ENCODE measurements at places on chromosomes 4 and X.

- DNase-seq, result no peak
Observed at GRCh38 chr4:8917321-8917811, 45.7 kb upstream of the HMX1 start.

- DNase-seq, result no peak
Observed at GRCh38 chr4:156201050-156201449, 247.4 kb upstream of the CTSO start.

DNA sequence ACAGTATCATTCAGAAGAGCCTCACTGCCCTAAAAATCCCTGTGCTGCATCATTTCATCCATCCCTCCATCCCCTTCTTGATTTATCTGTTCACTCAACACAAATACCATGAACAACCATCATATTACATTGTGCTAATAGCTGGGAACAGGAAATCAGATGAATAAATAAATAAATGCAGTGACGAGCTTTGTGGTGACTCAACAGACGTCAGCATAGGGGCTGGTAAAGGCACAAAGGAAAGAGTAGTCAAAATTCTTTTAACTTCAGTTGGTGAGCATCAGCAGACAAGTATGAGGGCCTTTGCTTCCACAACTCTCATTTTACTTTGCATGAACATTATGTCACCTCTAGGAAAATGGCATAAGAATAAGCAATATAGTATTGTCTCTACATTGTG lies 65.5 kb downstream of the EDNRA start:
- no peak for DNase-seq

GRCh38 chrX:149721778-149722177 lies 9.9 kb downstream of the MAGEA11 start:
- DNase-seq, result no peak

DNA sequence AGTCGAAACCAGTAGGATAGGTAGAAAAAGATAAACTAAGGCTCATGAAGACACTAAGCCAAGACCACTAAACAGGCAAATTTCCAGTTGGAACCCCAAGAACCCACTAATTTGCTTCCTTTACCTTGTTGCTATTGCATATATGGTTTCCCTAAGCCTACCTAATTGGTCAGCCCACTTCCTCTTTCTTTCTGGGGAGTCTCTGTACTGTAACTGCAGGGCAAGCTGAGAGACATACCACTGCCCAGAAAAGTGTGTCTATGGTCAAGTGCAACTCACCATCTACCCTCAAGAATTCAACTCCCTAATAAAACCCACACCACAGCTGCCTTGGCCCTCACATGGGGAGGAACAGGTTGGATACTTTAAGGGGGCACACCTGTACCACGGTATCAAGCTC lies 28.6 kb downstream of the IDS start:
- DNase-seq, result no peak

- DNase-seq, result no peak
Observed at GRCh38 chr4:116949856-116950255, 135.5 kb downstream of the TRAM1L1 start.

GRCh38 chr4:160562661-160563060 lies 1459.8 kb downstream of the RAPGEF2 start:
- DNase-seq, result no peak

GRCh38 chrX:55028611-55029010 lies 2.2 kb downstream of the ALAS2 start:
- no peak for DNase-seq

GRCh38 chrX:19225909-19226308 lies 103.6 kb upstream of the ADGRG2 start:
- no peak for DNase-seq

- DNase-seq, result no peak
Observed at GRCh38 chr4:87071401-87071800, 136.6 kb downstream of the AFF1 start.

GRCh38 chr4:81468678-81469077 lies 3.0 kb downstream of the RASGEF1B start:
- no peak for DNase-seq

GRCh38 chr4:121373841-121374240 lies 7.0 kb downstream of the QRFPR start:
- no peak for DNase-seq

- DNase-seq, result no peak
Observed at GRCh38 chr4:141905751-141906150, 269.4 kb downstream of the IL15 start.

GRCh38 chrX:68508799-68509198 lies 9.9 kb downstream of the YIPF6 start:
- DNase-seq, result no peak

DNA sequence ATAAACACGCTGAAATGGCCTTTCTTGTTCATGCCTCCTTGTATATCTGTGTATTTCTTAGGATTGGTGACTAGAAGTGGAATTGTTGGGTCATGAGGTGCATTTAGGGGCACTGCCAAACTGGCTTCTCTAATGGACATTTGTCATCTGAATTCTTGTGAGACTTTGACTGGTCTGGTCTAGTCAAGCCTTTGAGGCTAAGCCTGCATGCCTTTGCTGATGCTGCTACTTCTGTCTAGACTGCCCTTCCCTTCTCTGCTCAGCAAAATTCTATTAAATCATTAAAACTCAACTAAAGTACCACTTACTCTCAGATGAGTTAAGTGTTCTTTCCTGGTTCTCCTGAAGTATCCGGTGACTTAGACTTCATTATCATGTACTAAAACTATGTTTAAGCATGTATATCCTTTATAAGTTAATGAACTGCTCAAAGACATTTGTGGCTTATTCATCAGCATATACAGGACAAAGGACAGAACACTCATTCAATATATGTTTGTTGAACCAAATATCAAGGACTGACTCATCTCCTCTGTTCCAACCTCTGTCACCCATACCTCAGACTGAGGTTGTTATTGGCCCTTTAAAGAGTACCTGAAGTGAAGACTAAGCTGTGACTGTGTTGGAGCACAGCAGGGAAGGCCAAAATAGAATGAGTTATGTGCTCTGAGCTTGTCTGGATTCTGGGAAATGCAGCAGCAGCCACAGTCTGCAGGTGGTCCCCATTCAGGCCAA lies 9.0 kb downstream of the TCEAL1 start:
- DNase-seq, result no peak

GRCh38 chr4:38672074-38672396 lies 8.0 kb downstream of the KLF3 start:
- no peak for DNase-seq

- no peak for DNase-seq
Observed at GRCh38 chrX:43065978-43066377, 288.0 kb upstream of the PPP1R2C start.

GRCh38 chrX:136488706-136489105 lies 959 bp downstream of the BRS3 start:
- DNase-seq, result no peak

DNA sequence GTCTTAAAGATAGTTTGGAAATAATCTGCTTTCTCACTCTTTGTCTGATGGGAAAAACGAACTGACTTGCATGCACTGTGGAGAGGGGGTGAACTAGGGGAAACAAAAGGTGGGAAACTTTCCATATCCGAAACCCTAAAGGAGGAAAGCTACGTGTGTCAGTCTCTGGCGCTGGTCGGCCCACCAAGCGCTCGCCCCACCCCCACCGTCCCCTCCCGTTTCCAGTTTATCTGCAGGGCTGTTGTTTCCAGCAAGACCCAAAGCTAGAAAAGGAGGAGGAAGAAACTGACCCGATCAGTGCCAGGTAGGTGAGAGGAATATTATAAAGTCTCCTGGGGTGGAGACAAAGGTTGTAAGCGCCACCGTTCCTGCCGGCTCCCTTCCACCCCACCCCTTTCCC lies 552 bp downstream of the TCEAL9 start:
- no peak for DNase-seq
